ENCODE measurements at places on chromosomes 4 and X. TPM values are rescaled to one million over a fixed set of nuclear protein-coding genes. Genes with fewer than 3 reads are reported as not detected.

Gene ERVMER34-1
- total RNA-seq, result 1.0 TPM

Gene TLR6
- 9.6 TPM for total RNA-seq

Gene ASB12
- total RNA-seq, result 0.32 TPM

Gene XG
- 0.64 TPM for total RNA-seq

GRCh38 chr4:76578002-76578560, 143.1 kb downstream of the SHROOM3 start:
- H3K4me1 ChIP-seq, result no peaks in the 10 kb centered on the region
- no peaks in the 10 kb centered on the region for H3K36me3 ChIP-seq
- no peaks in the 10 kb centered on the region for H3K27me3 ChIP-seq
- H3K27ac ChIP-seq, result no peak overlapping the region

- no peak for DNase-seq
- H3K36me3 ChIP-seq, result no peaks in the 10 kb centered on the region
- no peaks in the 10 kb centered on the region for H3K27me3 ChIP-seq
- H3K27ac ChIP-seq, result no peak overlapping the region
These were observed 1144.2 kb downstream of the FAT4 start for GRCh38 chr4:126458993-126459392.

DNA sequence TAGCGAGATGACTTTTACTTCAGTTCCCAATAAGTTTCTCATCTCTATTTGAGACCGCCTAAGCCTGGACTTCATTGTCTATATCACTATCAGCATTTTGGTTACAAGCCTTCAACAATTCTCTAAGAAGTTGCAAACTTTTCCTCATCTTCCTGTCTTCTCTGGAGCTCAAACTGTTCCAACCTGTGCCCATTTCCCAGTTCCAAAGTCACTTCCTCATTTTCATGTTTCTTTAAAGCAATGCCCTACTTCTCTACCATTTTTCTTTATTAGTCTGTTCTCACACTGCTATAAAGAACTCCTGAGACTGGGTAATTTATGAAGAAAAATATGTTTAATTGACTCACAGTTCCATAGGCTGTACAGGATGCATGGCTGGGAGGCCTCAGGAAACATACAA, 251.9 kb downstream of the TECRL start:
- H3K27ac ChIP-seq, result no peak overlapping the region
- no peaks in the 10 kb centered on the region for H3K36me3 ChIP-seq
- DNase-seq, result no peak
- H3K4me3 ChIP-seq, result no peak overlapping the region
- H3K4me1 ChIP-seq, result no peaks in the 10 kb centered on the region
- H3K27me3 ChIP-seq, result no peaks in the 10 kb centered on the region

GRCh38 chr4:14580061-14580460, 422.2 kb upstream of the CPEB2 start:
- no peaks in the 10 kb centered on the region for H3K36me3 ChIP-seq
- no peak overlapping the region for H3K4me3 ChIP-seq
- no peak overlapping the region for H3K27ac ChIP-seq
- no peak for DNase-seq
- no peaks in the 10 kb centered on the region for H3K4me1 ChIP-seq

DNA sequence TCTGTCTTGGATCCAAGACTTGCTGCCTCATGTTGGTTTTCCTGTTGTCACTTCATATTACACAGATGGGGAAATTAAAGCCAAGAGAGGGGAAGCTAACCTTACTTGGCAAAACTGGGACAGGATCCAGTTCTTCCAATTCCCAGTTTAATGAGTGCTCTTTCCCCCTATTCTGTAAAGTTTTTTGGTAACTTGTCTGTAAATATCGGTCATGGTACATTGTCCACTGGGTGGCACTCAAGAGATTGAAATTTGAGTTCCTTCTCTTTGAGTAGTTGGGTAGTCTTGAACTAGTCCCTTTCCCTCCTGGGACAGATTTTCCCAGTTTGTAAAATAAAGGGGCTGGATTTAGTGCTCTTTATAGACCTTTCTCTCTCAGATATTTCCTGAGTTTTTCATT, 12.4 kb upstream of the EOLA2 start:
- H3K4me3 ChIP-seq, result no peak overlapping the region
- no peaks in the 10 kb centered on the region for H3K36me3 ChIP-seq
- DNase-seq, result no peak
- no peak overlapping the region for H3K27ac ChIP-seq

DNA sequence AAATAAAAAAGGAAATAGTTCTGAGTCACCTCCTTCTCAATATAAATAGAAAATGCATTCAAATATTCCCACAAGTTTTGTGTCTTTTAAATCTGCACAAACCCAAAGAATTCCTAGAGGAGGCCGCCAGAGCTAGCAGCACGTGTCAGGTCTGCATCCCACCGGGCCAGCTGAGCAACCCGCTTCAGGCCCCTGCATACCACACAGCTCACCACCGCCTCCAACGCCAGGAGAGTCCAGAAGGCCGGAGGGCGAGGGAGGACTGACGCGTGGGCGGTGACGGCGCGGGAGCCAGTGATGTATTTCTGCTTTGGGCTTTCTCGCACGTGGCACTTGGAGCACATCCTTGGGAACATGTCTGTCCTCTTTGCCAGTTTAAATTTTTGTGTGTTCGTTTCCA, 61.9 kb upstream of the CLDN34 start:
- H3K27ac ChIP-seq, result no peak overlapping the region
- no peak overlapping the region for H3K4me3 ChIP-seq
- DNase-seq, result no peak
- no peaks in the 10 kb centered on the region for H3K4me1 ChIP-seq
- H3K36me3 ChIP-seq, result no peaks in the 10 kb centered on the region

DNA sequence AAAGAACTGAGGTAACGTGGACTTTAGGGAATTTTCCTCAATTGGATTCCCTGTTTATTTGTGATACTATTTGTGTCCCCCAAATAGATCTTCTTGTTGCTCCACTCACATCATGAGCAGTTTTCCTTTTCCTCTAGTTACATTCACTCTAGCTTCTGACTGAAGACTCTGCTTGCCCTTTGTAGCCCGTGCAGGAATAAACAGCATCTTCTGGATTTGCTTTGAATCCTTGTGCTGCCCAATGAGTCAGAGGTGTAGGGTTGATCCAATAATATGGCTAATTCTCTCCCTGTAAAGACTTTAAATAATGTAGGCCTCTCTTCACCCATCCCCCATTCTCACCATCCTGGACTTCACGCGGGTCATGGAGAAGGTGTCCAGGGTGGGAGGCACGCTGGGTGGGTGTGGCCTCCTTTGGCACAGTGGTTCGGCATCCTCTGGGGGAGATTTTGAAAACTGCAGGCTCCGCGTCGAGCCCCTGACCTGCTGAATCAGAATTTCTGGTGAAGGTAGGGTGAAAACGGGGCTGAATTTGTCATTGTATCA, 9.0 kb downstream of the HAND2 start:
- H3K27ac ChIP-seq, result no peak overlapping the region
- H3K27me3 ChIP-seq, result peaks cover 98% of the 10 kb centered on the region
- H3K4me3 ChIP-seq, result no peak overlapping the region

Measured in upper lobe of right lung (tissue), 1 donor.